ENCODE measurements at places on chromosomes 12 and 14.

- peak; percentile 27 for DNase-seq
Measured at GRCh38 chr12:122834104-122834920, 945 bp upstream of the HIP1R start.

DNA sequence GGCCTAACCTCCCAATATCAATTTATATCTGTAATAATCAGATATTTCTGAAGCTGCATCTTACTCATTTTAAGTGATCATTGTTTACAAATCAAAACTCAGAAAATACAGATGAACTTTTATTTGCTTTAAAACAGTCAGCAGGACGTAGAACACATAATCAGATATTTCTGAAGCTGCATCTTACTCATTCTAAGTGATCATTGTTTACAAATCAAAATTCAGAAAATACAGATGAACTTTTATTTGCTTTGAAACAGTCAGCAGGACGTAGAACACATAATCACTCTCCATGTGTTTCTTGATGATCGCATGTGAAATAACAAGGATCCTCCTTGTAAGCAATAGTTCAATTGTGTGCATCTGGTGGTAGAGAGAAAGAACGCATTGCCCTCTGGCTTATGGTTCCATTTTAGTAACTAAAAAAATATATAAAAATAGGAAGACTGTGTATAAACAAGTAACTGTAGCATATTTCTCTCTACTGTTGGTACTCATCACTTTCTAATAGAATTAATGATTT is 15.0 kb upstream of the TMTC2 start:
- no peak for DNase-seq

DNA sequence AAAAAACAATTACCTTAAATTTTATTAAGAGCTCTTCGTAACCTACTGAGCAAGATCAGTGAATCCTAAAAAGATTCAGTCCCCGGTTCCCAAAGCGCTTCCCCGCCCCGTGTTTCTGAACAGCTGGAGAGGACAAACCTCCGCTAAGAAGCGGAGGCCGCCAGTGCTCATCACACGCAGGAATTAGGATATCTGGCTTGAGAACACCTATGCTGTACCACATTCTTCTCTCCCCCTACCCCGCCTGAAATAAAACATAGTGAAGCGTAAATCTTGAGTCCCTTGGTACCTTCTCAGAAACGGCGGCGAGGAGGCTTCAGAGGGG is 774 bp upstream of the WDR20 start:
- no peak for DNase-seq

- DNase-seq, result no peak
Measured at GRCh38 chr12:13229504-13229903, 33.0 kb downstream of the EMP1 start.

- DNase-seq, result peak; percentile 30
Measured at GRCh38 chr14:99524804-99525698, 43.8 kb downstream of the CCNK start.

- no peak for DNase-seq
Measured at GRCh38 chr14:63956326-63956725, 103.5 kb downstream of the SYNE2 start.

- no peak for DNase-seq
Measured at GRCh38 chr12:38113991-38114390, 202.6 kb upstream of the ALG10B start.

DNA sequence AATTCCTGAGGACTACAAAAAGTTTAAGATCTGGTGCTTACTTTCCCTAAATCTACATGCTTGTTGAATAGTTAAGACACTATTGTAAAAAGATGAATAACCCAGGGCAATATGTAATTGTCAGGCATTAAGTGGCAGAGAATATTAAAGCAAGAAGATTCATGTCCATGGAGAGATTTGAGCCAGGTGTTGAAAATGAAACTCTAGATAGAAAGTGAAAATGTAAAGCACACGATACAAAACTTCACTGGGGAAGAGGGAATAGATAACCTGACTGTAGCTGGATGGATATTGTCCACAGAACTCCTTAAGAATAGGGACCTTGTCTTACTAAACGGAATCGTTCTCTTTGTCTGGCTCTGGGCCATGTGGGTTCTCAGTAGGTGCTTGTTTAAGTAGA is 5.0 kb downstream of the CAND1 start:
- no peak for DNase-seq

GRCh38 chr12:115456946-115457689 is 773.1 kb upstream of the TBX3 start:
- no peak for DNase-seq

DNA sequence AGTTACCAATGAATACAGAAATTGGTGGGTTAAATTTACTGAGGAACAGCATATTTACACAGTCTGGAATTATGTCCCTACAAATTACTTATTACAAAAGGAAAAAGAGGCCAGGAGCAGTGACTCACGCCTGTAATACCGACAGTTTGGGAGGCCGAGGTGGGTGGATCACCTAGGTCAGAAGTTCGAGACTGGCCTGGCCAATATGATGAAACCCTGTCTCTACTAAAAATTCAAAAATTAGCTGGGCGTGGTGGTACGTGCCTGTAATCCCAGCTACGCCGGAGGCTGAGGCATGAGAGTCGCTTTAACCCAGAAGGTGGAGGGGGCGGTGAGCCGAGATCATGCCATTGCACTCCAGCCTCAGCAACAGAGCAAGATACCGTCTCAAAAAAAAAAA is 52.6 kb downstream of the HECTD1 start:
- DNase-seq, result no peak

GRCh38 chr14:104804481-104805325 is 3.8 kb downstream of the ZBTB42 start:
- no peak for DNase-seq

GRCh38 chr12:21849878-21850277 is 75.4 kb upstream of the KCNJ8 start:
- no peak for DNase-seq

- no peak for DNase-seq
Measured at GRCh38 chr12:113464452-113464775, 7.3 kb downstream of the LHX5 start.

DNA sequence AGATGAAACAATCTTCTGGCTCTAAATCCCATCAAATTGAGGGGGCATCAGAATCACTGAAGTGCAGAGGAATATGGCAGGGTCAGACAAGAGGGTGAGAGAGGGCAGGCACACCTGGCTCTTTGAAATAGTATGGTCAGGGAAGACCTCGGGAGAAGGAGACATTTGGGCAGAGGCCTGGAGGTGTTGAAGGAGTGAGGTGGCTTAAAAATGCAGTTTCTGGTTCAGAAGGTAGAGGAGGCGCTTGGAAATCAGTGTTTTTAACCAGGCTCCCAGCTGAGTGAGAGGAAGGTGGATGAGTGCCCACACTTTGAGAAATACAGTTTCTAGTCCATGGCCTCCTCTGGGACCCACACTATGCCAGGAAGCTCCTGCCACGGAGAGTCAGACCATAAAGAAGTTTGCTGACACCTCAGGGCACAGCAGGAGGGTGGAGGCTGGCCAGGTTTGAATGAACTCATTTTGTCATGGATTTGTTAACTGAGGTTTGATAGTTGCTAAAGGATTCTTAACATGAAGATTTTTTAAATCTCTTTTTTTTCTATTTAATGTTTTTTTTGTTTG is 20.1 kb downstream of the NID2 start:
- DNase-seq, result no peak

- DNase-seq, result no peak
Measured at GRCh38 chr14:77910506-77910905, 110.6 kb downstream of the ADCK1 start.

- no peak for DNase-seq
Measured at GRCh38 chr12:112102127-112102526, 6.5 kb downstream of the NAA25 start.

- DNase-seq, result no peak
Measured at GRCh38 chr12:30970559-30971197, 44.1 kb downstream of the TSPAN11 start.

DNA sequence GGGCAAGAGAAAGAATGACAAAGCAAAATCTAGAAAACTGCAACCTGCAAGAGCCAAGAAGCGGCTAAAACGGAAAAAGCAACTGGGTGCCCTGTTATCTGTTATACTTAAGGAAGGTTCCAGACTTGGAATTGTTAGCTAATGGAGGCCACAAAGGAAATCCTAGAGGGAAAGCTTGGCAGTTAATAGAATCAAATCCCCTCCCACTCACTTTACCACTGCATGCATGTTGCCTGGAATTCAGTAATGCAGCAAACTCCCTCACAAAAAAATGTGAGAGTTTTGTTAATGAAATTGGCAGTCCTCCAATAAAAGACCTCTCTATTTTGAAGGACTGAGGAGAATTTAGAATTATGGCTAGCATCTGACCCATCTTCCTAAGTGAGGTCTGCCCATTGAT is 164.2 kb upstream of the SOX5 start:
- DNase-seq, result no peak

- no peak for DNase-seq
Measured at GRCh38 chr14:95597784-95598211, 62.9 kb downstream of the GLRX5 start.

DNA sequence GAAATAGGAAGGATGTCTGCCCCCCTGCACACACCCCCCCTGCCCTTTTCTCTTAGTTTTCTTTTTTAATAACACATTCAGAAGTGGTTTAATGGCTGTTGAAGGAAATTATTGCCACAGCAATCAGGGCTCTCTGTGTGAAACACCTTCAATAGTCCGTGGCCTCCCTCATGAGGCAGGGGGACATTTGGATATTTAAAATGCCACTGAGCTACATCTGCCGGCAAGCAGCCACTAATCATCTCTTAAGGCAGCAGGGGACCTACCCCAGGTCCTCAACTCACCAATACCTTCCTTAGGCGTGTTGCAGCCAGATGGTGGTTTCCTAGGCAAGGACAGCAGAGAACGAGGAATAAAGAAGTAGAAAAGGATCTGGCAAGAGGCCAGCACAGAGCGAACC is 283.2 kb downstream of the TTC8 start:
- no peak for DNase-seq

GRCh38 chr12:21940549-21941505 is at the start of gene ABCC9:
Gene ABCC9, minus strand, starts transcription at chr12:21941426. Its CDS starts 4,752 bp downstream, at chr12:21936674.
- peak; percentile 9 for DNase-seq

DNA sequence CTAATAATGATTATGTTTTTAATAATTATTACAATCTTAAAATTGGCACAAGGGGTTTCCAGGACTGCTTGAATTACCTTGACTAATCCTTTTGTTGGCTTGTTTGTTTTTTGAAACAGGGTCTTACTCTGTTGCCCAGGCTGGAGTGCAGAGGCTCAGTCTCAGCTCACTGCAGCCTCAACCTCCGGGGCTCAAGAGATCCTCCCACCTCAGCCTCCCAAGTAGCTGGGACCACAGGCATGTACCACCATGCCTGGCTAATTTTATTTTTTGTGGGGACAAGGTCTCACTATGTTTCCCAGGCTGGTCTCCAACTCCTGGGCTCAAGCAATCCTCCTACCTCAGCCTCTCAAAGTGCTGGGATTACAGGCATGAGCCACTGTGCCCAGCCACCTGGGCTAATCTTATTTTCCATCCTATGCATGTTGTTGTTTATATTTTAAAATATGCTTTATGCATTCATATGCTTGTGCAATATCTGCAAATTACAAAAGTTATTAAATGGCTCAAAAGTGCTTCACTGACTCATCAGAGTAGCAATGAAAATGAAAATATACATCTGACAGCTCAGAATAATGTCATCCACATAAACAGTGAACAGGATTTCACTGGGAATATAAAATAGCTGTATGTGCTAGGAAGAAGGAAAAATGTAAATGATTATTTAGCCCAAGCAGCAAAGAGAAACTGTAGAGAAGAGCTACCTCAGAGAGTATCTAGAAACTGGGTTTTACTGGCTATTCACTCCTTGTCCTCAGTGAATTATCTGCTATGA is 24.8 kb upstream of the PLEKHG6 start:
- no peak for DNase-seq

GRCh38 chr12:41092115-41092514 is 96.0 kb upstream of the PDZRN4 start:
- DNase-seq, result no peak

DNA sequence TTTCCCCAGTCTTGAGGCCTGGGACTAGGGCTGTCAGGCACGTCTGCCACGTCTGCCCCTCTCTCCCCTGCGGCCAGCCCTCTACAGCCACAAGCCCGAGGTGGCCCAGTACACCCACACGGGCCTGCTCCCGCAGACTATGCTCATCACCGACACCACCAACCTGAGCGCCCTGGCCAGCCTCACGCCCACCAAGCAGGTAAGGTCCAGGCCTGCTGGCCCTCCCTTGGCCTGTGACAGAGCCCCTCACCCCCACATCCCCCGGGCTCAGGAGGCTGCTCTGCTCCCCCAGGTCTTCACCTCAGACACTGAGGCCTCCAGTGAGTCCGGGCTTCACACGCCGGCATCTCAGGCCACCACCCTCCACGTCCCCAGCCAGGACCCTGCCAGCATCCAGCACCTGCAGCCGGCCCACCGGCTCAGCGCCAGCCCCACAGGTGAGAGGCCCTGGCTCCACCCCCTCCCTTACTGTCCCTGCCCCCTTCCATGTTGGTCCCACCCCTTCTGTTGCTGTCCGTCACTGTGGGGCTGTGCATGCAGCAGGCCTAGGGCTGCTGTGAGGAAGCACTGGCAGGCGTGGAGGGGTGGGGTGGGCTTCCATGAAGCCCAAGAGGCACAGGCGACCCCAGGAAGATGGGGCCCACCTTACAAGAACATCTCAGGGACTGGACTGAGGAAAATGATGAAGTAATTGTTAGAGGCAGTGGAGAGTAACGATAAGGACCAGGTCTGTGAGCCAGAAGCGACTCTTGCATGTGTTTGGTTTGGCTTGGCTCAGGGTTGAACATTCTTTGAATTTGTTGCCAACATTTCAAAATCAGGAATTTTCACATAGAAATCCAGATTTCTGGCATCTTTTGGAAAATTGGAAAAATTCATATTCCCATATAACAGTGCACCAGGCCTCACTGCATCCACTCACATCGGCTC is 16.8 kb downstream of the C12orf43 start:
- no peak for DNase-seq

GRCh38 chr12:127579446-127579845 is 687.5 kb upstream of the TMEM132C start:
- no peak for DNase-seq

- no peak for DNase-seq
Measured at GRCh38 chr12:26740991-26741390, 92.0 kb downstream of the ITPR2 start.

DNA sequence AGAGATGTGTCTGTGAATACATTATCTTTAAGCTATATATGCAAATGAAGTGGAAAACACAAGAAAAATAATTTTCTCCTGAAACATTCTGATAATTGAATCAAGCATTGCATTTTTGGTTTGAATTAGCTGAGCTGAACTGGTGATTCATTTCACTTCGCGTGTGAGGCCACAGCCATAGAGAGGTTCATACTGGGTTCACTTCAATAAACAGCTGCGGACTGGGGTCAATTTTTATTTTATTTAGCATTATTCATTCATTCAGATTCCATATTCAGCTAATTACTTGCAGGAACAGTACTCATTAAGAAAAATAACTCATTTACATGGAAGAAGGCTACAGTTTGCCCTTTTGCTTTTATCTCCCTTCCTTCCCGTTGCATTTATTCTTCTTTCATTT is 195.2 kb upstream of the LRIG3 start:
- DNase-seq, result no peak
